NCI-H1105 (cell line): ENCODE measurements at places on chromosomes 4 and X.

DNA sequence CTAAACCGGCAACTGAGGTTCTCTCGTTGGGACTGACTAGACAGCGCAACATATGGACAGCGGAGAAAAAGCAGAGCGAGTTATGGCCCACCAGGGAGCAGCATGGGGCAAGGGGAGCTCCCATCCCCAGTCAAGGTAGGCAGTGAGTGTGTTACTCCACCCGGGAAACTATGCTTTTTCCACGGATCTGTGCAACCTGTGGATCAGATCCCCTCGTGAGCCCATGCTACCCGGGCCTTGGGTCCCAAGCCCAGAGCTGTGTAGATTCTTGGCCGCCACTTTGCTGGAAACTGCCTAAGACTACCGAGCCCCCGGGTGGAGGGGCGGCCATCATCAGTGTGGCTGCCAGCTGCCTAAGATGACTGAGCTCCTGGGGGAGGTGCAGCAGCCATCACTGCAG is 140.9 kb downstream of the PAPSS1 start:
- DNase-seq, result no peak

- DNase-seq, result no peak
These were observed 12.8 kb upstream of the CRMP1 start for GRCh38 chr4:5905714-5906113.

- DNase-seq, result no peak
These were observed 1317.0 kb downstream of the STIM2 start for GRCh38 chr4:28177641-28178040.

- DNase-seq, result no peak
These were observed 140.8 kb upstream of the EDNRA start for GRCh38 chr4:147340111-147340510.

DNA sequence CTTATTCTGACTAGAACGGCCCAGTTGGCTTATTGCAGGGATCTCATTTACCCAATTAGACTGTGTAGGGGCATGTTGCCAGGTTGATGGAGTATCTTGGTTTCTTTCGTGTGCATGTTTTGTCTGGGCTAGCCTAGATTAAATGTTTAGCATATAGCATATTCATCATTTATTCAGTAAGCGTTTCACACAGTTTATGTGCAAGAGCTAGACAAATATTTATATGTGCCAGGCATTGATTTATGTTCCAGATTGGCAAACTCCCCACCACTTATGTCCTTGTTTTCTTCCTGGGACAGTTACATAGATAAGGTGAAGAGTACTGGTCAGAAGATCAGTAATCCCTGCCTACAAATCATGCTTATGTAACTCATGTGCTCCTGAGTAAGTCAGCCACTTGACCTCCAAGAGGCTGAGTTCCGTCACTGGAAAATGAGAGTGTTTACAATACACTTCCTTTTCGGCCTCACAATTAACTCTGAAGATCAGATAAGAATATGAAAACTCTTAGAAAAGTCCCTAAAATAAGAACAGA is 57.2 kb downstream of the RUFY3 start:
- no peak for DNase-seq

- no peak for DNase-seq
These were observed 1.0 kb downstream of the PNMA3 start for GRCh38 chrX:153057281-153057680.

DNA sequence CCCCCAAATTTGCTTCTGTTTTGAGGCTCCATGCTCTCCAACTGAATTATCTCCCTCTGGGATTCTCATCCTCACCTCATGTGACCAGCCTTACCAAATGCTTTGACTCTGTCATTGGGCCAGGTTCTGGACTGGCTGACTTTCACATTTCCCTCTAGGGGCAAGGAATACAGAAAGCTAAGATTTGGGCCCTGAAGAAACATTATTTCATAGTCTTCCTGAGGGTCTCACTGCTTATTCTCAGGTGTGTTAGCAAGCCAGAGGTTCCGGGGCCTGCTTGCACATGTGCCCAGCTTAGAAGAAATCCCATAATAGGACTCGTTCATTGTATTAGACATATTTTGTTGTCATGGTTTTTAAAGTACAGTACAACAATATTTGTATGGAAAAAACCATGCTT is 62.6 kb upstream of the TEX13D start:
- no peak for DNase-seq

DNA sequence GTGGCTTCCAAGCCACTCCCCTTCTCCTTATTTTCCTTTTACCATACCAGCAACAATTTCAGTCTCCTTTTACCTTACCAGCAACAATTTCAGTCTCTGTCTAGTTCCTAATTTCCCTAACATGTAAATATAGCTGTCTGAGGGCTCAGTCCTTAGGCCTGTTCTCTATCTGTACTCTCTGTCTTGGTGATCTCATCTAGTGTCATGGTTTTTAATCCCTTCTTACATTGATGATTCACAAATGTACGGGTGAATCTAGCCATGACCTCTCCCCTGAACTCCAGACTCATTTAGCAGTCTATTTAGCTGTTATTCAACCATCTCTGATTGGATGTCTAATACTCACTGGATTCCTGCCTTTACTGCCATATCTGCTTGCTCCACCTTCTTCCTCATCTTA is 7.2 kb downstream of the IL15 start:
- no peak for DNase-seq

DNA sequence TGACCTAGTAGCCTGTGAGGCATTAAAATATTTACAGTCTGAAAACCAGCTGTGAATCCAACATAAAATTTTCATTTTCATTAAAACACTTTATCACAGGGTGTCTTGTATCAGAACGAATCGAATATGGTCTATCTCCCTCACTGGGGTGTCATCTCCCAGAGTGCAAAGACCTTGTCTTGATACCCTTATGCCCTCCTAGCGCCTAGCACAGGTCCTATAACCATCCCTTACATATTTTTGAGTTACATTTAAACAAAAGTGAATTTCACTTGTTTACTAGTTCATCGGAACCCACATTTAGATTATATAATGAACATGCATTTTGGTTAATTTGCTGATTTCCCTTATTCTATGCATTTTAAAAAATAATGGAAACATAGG is 14.0 kb downstream of the DIPK2B start:
- DNase-seq, result no peak

GRCh38 chr4:178082906-178083305 is 640.7 kb upstream of the AGA start:
- no peak for DNase-seq

GRCh38 chr4:69849297-69849696 is 10.6 kb downstream of the SULT1E1 start:
- no peak for DNase-seq

- no peak for DNase-seq
These were observed 98.2 kb downstream of the HPRT1 start for GRCh38 chrX:134558133-134558532.

GRCh38 chrX:68719181-68719903 is 71.9 kb downstream of the STARD8 start:
- no peak for DNase-seq

- DNase-seq, result peak; percentile 58
These were observed 44.8 kb downstream of the SPANXN3 start for GRCh38 chrX:143472347-143472938.

DNA sequence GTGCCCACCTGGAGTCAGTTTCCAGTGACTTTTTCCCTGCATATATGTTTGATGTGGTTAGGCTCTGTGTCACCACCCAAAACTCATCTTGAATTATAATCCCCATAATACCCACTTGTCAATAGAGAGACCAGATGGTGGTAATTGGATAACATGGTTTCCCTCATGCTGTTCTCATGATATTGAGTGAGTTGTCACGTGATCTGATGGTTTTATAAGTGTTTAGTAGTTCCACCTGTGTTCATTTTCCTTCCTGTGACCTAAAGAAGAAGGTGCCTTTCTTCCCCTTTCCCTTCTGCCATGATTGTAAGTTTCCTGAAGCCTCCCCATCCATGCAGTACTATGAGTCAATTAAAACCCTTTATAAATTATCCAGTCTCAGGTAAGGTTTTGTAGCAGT is 740.9 kb downstream of the ARAP2 start:
- DNase-seq, result no peak

- no peak for DNase-seq
These were observed 66.3 kb downstream of the DCUN1D4 start for GRCh38 chr4:51909236-51909703.

DNA sequence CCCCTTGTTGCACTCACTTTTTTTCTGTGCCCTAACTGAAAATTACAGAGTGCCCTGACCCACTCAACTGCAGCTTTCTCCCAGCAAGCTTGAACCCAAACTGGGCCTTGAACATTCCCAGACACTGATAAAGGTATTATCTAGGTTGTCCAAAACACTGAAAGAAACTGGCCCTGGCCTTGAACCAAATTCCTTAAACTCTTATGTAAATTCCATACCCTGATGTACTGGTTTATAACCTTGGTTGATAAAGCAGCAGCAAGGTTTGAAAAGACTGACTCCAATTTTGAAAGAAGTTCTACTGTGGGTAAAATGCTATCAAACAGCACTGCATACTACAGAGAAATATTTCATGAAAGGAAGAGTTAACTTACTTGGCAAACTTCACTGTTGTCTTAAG is 125.6 kb downstream of the PHF8 start:
- no peak for DNase-seq

GRCh38 chr4:146465628-146466027 is 56.1 kb downstream of the SLC10A7 start:
- no peak for DNase-seq

DNA sequence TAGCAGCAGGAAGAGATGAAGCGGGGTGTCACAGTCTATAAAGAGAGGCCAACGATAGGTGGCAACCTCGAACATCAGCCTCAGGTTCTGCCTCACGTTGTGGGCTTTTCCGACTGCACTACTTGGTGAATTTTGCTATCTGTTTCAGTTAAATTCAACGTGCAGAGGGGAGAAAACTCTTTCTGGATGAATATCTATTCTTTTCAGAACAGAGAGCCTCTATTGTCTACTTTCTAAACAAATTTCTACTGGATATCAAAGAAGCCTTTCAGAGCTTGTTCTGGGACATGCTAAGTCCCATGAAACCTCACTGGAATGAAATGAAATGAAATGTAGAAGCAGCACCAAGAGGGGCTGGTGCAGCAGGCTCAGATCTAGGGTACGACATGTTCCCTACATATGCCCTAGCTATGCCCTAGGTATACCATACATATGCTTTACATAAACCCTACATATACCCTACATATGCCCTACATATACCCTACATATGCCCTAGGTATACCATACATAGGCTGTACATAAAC is 116.5 kb upstream of the TRIM2 start:
- no peak for DNase-seq

GRCh38 chrX:15206306-15206705 is 63.6 kb downstream of the ASB9 start:
- peak; percentile 69 for DNase-seq

GRCh38 chr4:166895771-166896170 is 338.5 kb downstream of the SPOCK3 start:
- no peak for DNase-seq

DNA sequence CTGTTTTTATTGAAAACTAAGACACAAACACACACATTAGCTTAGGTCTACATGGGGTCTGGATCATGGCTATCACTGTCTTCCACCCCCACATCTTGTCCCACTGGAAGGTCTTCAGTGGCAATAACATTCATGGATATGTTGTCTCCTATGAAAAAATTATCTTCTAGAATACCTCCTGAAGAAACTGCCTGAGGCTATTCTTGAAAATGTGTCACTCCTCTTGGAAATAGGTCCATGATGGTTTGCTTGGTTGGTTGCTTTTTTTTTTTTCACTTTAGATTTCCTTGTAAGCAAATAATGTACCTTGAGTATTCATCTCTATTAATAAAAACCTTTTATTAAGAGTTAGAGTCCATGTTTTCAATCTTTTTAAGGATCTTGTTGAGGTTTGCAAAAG is 195.3 kb upstream of the PDE5A start:
- no peak for DNase-seq

DNA sequence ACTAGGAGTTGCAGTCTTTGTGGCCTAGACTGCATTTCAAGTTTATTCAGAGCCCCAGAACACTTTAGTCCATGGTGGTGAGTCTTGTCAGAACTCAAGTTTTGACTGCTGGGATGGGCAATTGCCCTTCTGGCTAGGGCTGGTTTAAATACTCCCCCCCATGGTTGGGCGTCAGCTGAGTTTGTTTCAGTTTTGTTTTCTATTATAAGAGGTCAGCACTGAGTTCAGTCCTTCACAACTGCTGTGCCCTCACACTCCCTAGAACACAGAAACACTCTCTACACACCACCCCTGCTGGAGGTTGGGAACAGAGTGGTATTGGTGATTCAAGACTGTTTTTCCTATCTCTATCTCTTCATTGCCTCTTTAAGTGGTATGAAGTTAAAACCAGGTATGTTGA is 217.0 kb downstream of the GUCY2F start:
- no peak for DNase-seq

DNA sequence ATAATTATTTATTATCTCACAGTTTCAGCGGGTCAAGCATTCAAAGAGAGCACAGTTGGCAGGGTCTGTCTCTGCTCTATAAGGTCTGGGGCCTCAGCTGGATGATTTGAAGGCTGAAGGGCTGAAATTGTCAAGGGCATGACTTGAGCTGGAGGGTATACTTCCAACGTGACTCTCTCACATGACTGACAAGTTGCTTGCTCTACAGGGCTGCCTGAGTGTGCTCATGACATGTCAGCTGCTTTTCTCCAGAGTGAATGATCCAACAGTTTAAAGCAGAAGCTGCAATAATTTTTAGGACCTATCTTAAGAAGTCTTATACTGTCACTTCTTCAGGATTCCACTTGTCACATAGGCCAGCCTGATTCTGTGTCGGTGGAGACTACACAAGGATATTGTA is 51.2 kb downstream of the TIGD2 start:
- no peak for DNase-seq

DNA sequence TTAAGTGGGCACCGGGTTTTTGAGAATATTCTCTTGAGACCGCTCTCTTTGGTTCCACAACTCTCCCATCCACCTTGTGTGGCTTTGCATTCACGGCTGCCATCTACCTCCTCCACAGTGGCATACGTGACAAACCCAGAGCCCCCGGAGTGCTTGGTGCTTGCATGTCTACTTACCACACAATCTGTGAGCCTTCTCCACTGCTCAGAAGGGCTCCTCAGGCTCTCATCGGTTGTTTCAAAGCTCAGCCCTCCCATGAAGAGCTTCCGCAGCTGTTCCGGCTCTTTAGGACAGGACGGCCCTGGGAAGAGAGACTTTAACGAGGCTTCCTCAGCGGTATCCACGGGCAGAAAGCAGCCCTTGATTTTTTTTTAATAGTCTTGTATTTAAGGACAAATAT is 167.6 kb upstream of the ANK2 start:
- DNase-seq, result no peak

DNA sequence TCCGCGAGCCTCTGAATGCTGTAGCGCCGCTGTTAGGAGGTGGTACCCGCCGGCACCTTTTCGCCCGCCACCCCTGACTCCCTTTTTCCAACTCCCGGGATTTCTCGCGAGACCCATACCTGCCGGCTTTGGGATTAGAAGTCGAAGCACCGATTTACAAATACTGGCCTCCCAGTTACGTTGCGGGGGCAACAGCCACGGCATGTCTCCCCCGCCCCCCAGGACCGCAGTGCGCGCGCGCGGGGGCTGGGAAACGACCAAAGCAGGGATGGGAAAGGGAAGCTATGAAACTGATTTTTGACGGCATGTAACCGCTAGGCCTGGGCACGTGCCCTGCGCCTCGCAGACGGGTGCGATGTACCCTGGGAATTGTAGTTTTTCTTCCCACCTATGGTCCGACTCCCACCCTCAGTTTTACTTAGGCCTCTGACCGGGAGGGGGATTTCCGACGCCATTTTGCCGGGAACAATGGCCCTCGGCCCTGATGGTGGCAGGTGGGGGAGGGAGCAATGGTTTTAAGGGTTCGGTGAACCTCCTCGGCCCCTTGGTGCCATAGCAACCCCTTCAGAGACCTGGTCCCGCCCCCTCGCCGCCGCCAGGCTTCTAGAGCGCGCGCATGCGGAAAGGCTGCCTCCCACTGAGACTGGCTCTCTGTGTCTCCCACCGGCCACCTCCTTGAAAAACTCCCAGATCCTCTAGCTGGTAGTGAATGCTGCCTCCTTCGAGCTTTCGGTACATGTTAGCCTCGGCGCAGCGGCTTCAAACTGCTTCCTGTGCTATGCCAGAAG is 772 bp upstream of the WNK3 start:
- peak; percentile 87 for DNase-seq
